ENCODE measurements at places on chromosomes 3 and 15.

DNA sequence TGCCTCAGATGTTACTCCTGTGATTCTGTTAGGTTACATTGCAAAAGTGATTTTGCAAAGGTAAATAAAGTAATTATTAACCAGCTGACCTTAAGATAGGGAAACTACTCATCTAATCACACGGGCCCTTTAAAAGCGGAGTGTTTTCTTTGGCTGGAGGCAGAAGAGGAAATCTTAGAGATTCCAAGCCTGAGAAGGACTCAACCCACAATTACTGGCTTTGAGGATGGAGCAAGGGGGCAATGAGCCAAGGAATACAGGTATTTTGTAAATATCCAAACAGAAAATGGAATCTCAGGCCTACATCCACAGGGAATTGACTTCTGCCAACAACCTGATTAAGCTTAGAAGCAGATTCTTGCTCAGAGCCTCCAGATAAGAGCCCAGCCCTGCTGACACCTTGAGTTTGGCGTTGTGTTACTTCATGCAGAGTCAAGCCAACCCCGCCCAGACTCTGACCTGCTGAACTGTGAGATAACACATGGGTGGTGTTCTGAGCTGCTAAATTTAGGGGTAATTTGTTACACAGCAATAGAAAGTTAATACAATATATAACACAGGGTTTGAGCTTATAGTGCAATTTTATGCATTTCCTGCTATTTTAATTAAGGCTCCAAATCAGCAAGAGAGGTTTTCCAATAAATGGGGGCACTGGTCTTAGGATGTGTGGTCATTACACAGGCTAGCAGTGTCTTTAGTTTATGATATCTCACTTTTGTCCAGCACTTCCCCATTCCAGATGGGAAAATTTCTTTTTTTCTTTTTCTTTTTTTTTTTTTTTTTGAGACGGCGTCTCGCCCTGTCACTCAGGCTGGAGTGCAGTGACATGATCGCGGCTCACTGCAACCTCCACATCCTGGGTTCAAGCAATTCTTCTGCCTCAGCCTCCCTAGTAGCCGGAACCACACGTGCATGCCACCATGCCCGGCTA is 19.5 kb downstream of the NFKBIZ start:
- no peak for DNase-seq

DNA sequence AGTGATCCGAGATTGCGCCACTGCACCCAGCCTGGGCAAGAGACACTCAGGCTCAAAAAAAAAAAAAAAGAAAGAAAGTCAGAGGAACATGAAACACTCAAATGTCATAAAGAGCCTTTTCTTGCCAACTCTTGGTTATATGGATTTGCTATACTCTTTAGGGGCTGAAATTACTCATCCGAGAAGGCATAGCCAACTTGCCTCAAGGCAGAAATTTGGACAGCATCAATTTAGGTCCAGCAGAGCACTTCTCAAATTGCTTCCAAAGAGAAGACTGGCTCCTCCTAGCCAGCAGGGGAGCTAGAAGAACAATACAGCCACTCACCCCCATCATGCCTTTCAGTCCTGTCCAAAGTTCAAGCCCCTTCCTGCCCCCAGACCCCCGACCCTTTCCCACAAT is 43.8 kb downstream of the OSBPL10 start:
- DNase-seq = no peak

GRCh38 chr15:31179693-31180092 is 78.2 kb upstream of the TRPM1 start:
- DNase-seq = no peak

GRCh38 chr15:78320183-78320582 is 20.0 kb upstream of the CRABP1 start:
- no peak for DNase-seq

GRCh38 chr3:130491431-130491830 is 25.5 kb upstream of the COL6A6 start:
- DNase-seq = no peak

DNA sequence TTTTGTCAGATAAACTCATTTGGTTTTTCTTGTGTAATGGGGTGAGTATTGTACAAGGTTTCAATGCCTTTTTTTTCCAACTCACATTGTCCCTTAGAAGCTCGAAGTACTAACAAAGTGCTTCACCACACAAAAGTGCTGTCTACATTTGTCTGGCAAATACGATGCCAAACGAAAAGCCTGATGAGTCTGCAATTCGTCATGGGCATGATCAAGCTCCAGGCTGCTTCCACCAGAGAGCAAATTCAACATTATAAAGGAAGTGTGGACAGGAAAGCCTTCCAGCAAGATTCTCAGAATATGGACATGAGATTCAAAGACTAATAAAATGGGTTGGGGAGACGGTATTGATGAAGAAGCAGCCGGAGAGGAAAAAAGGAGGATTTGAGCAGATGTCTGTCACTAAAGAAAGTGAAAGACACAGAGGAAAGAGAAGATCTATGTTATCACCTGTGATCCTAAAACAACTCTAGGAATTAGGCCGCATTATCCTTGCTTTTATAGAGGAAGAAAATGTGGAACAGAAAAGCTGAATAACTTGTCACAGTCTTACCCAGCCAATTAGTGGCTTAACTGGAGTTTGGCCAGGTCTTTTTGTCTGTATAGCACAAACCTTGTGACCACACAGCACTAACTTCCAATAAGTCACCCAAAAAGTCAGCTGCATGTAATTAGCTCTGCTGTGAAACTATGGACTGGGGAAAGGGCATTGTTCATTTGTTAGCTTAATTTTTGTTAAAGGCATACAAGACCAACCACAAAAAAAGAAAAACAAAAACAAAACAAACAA is 494.8 kb downstream of the FHIT start:
- no peak for DNase-seq

- no peak for DNase-seq
These were observed 38.8 kb downstream of the GADL1 start for GRCh38 chr3:30855400-30856292.

GRCh38 chr3:66665021-66665695 is 164.3 kb upstream of the LRIG1 start:
- no peak for DNase-seq

GRCh38 chr3:22012471-22012870 is 261.5 kb upstream of the ZNF385D start:
- DNase-seq = no peak

DNA sequence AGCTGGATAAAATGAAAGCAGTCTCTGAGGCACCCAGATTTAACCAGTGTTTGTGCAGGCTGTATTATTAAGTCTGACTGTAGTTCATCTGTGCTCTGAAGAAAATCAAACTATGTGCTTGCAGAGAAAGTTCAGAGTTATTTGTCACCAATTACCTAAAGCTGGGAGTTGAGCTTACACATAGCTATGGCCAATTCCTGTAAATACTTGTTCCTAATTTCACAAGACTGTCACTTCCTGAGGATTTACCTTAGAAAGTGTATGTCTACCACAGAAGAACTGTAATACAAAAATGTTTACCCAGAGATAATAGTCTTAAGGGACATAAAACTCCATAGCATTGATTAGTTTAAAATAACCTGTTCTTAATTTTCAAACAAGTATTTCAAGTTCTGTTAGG is 628.4 kb upstream of the TGFBR2 start:
- no peak for DNase-seq

DNA sequence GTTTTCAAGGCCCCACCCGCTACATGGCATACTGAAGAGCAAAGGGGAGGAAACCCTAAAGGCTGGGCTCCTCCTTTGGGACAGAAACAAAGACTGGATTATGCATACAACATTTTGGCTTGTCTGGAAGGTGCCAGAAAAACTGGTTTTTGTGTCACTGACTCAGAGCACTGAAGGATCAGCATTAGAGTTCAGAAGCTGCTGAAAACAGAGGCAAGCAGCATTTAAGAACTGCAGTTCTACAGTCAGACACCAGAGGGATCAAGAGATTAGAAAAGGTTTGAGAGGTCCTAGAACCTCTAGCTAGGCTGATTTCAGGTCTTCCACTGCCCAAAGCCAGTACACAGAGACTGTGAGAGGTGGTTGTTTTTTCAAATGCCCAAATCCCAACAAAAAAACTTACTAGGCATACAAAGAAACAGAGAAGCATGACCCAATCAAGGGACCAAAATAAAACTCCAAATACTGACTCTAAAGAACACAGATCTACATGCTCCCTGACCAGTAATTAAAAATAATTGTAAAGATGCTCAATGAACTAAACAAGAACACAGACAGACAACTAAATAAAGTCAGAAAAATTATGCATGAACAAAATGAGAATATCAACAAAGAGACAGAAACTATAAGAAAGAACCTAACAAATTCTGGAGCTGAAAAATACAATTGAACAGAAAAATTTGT is 91.2 kb downstream of the SENP2 start:
- peak; percentile 42 for DNase-seq

GRCh38 chr3:137789236-137789635 is 25.1 kb downstream of the SOX14 start:
- no peak for DNase-seq

- DNase-seq = no peak
These were observed 136.6 kb downstream of the MCTP2 start for GRCh38 chr15:94367726-94368535.

GRCh38 chr15:93855181-93855826 is 376.1 kb upstream of the MCTP2 start:
- no peak for DNase-seq

DNA sequence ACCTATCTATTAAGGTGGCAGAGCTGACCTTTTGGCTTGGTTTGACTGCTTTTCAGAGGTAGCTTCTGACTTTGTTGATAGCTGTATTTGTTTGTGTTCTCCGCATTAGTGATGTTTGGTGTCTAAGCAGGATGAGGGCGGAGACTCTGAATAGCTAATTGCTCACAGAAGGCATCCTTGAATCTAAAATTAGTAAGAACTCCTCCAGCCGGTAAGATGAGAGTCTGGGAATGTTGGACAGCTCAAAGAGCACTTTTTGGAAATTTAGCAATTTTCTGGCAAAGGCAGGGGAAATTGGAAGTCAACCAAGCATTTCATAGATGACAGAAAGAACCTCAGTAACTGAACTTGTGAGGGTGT is 174.1 kb downstream of the KLHL25 start:
- no peak for DNase-seq

- DNase-seq = no peak
These were observed 32.9 kb upstream of the SLC22A13 start for GRCh38 chr3:38232701-38233100.

DNA sequence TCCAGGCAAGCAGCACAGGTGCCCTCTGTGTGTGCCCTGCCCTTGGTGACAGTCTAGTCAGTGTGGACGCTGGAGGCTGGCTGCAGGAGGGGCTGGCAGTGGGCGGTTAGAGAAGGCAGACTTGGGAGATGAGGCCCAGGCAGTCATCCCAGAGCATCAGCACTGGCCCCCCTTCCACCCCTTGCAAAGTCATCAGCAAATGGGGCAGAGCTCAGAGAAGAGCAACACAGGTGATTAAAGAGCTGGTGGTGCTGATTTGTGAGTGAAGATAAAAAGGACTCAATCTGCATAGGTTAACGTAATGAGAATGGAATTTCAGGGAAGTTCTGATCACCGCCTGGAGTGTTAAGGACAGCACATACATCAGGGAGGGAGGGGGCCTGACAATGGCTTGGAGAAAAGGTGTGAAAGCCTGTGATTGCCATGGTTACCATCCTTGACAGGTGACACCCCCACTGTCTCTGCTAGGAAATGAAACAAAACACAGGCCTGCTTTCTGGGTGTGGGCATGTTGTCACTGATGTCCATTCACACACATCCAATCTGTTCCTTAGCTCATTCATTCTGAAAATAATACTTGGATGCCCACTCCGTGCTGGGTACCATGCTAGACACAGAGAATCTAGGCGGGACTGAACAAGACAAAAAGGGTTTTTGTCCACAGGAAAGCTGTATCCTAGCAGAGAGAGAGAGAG is 269.6 kb upstream of the ST8SIA2 start:
- DNase-seq = no peak

- DNase-seq = no peak
These were observed 311.5 kb upstream of the ROPN1 start for GRCh38 chr3:124303305-124303910.

- peak; percentile 23 for DNase-seq
These were observed 229.0 kb downstream of the ITPR1 start for GRCh38 chr3:4722103-4722502.

DNA sequence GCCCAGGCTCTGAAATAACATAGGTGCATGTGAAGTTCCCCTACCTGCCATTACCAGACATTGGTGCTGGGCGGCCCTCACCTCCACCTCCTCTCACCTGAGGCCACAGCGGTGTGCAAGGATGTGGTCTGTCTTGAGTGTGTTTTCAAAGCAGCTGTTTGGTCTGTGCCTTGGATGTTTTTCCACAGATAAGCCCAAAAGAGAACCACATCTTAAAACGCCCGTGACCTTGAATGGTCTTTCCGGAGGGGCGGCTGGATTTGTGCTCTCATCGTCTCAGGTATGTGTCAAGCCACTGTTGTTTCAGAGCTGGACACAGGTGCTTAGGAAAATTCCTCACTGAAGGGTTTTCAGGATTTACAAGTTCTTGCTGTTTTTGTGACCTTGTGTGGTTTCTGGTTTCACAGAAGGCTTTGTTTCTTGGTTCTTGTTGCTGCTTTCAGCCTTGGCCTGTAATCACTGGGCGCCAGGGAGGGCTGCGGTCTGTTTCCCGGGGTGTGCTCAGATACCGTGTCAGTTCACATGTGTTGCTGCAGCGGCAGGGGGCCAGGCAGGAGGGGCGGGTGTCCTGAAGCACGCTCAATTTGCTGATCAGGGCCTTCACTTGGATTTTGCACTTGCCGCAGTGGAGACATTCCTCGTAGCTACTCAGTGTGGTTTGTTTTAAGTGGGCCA is 128.4 kb downstream of the IGF1R start:
- DNase-seq = peak; percentile 37

DNA sequence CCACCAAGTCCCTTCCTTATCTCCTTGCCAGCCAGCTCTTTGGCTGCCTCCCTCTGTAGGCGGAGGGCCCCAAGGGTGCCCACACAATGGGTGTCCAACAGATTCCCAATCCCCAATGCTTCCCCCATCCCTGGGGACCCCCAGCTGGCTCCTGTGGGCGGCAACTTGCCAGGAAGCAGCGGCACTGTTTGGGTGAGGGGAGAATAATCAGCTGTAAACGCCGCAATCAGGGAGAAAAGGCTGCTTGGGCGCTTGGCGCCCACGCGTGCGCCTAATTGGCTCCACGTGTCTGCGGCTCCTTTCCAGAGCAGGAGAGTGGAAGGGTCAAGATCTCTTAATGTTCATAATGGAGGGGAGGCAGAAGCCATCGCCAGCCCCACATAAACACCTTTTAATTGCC is 67.9 kb upstream of the TMEM115 start:
- DNase-seq = no peak

GRCh38 chr3:58004973-58005372 is 3.2 kb upstream of the FLNB start:
- no peak for DNase-seq

- DNase-seq = peak; percentile 40
These were observed 274.4 kb downstream of the TLE3 start for GRCh38 chr15:69823223-69823907.

DNA sequence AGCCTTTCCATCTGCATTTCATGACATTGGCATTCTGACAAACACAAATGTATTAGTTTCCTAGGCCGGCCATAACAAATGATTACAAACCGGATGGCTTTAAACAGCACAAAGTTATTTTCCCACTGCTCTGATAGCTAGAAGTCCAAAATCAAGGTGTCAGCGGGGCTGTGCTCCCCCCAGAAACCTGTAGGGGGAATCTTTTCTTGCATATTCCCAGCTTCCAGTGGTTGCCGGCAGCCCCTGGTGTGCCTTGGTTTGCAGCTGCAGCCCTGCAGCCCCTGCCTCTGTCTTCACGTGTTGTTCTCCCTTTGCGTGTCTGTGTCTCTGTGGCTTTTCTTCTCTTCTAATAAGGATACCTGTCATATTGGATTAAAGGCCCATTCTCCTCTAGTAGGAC is 79.0 kb upstream of the CDV3 start:
- DNase-seq = no peak

All from RPMI8226 (cell line).